ENCODE measurements at places on chromosomes 6 and 20.

DNA sequence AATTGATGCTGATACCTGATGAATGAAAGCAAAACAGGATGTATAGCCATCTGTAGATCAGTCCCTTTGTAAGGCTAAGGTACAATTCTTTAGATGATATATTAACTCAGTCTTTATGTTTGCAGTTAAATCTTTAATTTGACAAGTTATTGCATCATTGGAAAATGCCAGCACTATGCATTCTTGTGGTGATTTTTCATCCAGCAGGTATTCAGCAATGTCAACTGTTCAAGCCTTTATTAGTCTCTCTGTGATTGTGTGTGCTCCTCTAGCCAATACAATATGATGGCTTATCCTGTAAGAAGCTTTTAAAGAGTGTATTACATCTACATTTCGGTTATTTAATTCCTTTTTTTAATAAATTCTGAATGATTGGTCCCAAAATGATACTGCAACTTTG lies 34.3 kb downstream of the HLA-DMB start:
- DNase-seq: no peak

DNA sequence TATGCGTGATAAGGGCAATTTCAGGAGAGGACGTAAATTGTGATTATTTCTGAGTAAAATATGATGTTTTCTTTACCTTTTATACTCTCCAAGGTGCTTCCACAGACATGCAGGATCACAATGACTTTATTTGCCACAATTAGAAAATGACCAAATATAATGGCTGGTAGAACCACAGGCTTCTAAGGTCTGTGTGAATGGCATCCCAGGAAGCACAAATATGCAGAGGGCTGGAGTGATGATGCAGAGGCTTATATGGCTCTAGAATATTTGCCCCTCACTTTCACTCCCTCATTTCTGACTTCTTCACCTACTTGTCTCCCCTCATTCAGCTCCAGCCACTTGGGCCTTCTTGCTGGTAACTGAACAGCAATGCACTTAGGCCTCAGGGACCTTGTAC lies 502.1 kb upstream of the MAP3K7 start:
- no peak for DNase-seq

- peak; percentile 73 for DNase-seq
Observed at GRCh38 chr6:125950293-125950692, 6.3 kb upstream of the HINT3 start.

DNA sequence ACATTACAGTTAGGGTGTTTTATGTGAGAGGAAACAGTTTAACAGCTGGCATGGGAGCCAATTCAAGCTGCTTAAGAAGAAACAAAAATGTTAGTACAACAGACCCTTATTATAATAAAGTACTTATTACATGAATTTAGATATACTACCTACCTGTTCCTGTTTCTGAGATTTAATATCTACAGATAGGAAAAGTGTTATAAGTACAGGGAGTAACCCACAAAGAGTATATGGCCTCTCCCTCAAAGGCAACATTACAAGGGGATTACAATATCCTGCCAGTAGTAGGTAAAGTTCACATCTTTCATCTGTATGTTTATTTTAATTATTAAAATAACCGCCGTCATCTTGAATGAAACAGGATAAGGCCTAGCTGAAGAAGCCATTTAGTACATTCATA lies 1.8 kb upstream of the ME1 start:
- no peak for DNase-seq

- no peak for DNase-seq
Observed at GRCh38 chr6:81857812-81858211, 105.3 kb upstream of the TENT5A start.

DNA sequence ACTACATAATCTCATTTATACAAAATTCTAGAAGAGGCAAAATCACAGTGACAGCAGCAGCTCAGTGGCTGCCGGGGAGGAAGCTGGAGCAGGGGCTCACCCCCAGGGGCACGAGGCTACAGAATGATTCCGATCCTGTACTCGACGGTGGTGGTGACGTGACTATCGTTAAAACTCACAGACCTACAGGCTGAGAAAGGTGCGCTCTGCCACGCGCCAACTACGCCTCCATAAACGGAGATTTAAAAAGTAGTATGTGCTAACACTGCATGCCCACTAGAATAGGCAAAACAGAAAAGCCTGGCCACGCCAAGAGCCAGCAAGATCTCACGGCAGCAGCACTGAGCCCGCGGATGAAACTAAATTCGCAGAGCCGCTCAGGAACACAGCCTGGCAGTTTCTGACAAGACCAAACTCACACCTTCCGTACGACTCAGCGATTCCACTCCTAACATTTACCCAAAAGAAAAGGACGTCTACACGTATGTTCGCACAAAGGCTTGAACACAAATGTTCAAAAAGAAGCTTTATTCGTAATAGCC lies 25.2 kb downstream of the TAF4 start:
- no peak for DNase-seq

GRCh38 chr6:111122458-111123286 lies 35.4 kb downstream of the SLC16A10 start:
- DNase-seq: no peak

GRCh38 chr6:125481056-125481455 lies 179.3 kb upstream of the HDDC2 start:
- no peak for DNase-seq

DNA sequence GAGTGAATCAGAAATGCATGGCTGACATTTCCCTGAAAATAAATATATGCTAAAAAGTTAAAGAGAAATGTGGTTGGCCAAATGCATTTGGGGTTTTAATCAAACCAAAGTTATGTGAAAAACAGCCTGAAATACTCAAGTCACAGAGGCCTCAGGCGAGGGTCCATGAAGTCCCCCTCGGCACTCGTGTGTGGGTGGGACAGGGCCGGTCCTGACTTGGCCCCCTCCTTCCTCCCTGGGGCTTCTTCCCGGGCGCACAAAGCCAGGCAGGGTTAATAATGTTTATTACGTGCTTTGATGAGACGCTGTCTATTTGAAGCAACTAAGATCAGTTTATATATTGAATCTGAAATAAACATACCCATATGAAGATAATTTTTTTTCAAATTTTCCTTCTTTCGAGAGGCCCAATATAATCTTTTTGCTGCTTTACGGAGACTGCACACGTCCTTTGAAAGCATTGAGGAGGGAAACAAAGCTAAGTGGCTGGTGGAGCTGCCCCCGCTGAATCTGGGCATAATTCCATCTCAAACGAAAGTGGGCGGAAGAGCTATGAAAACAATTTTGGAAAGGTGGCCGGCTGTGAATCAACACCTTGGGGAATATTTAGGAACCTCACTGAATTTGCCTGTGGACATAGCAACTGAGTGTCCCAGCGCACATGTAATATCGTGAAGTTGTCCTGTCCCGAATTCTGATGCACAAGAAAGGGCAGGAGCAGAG lies 55.8 kb upstream of the SMOC2 start:
- no peak for DNase-seq

- no peak for DNase-seq
Observed at GRCh38 chr6:166046226-166046625, 121.4 kb downstream of the TBXT start.

DNA sequence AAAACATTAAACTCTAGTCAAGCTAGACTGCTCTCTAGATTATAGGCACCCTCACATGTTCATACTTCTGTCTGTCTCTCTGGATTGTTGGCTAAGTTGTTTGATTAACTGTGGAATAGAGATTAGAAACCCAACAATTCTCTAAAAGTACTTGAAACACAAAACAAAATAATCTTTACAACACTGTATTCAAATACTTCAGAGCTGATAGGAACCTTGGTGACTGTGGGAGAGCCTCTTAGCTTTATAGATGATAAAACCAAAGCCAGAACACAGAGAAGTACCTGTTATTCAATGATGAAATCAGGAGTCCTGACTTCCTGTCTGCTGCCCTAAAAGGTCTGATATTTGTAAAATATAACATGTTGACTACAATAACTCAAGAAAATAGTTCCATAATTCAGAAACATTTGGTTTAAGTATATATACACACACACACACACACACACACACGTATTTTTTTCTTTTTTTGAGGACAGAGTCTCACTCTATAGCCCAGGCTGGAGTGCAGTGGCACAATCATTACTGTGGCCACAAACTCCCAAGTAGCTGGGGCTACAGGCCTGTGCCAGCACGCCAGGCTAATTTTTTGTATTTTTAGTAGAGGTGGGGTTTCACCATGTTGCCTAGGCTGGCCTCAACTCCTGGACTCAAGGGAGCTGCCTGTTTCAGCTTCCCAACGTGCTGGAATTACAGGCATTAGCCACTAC lies 222.0 kb downstream of the FUT9 start:
- no peak for DNase-seq

DNA sequence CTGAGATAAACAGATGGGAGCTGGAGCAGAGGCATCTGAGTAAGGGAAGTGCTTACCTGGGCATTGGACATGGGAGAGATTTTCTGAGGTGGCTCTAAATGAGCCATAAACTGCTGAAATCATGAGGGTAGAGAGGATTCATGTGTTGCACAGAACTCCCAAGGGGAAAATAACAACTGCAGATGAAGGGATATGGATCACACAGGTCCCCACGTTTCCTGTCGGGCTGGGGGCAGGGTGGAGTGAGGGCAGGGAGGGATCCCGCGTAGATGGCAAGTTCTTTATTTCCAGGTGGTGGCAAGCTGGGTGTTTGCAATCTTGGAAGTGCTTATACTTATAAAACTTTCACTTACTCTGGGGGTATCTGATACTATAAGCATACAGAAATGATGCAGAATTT lies 422.6 kb upstream of the FLRT3 start:
- no peak for DNase-seq

DNA sequence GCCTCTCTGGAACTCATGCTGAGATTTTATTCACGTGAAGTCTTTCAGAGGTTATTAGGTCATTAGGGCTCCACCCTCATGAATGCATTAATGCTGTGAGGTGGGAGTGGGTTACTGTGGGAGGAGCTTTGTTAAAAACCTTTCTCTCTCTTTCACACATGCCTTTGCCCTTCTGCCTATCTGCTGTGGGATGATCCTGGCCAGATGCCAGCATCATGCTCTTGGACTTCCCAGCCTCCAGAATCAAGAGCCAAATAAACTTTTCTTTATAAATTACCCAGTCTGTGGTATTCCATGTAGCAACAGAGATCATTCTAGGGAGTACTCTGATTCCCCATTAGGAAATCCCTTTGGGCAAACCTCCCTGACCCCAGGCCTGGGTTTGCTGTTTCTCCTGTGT lies 129.9 kb upstream of the AGPAT4 start:
- no peak for DNase-seq

DNA sequence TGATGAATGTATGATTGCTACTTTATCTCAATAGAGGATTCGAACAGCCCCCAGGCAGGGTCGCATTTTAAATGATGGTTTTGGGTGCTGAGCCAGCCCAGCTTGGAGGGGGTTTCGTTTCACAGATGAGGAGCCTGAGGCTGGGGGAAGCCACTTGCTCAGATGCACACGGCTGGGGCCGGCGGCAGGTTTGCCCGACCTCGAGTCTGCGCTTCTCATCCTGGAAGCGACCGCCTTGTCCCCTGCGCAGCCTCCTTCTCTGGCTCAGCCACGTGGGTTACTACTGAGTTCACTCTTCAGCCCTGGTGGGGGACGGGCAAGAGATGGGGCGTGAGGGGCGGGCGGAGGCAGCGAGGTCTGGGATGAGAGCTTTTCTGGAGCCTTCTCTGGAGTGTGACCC lies 25.3 kb downstream of the NTSR1 start:
- no peak for DNase-seq

GRCh38 chr20:46690219-46691106 lies 1.2 kb upstream of the TP53RK start:
- no peak for DNase-seq

- no peak for DNase-seq
Observed at GRCh38 chr6:49995278-49995677, 25.9 kb upstream of the DEFB113 start.

DNA sequence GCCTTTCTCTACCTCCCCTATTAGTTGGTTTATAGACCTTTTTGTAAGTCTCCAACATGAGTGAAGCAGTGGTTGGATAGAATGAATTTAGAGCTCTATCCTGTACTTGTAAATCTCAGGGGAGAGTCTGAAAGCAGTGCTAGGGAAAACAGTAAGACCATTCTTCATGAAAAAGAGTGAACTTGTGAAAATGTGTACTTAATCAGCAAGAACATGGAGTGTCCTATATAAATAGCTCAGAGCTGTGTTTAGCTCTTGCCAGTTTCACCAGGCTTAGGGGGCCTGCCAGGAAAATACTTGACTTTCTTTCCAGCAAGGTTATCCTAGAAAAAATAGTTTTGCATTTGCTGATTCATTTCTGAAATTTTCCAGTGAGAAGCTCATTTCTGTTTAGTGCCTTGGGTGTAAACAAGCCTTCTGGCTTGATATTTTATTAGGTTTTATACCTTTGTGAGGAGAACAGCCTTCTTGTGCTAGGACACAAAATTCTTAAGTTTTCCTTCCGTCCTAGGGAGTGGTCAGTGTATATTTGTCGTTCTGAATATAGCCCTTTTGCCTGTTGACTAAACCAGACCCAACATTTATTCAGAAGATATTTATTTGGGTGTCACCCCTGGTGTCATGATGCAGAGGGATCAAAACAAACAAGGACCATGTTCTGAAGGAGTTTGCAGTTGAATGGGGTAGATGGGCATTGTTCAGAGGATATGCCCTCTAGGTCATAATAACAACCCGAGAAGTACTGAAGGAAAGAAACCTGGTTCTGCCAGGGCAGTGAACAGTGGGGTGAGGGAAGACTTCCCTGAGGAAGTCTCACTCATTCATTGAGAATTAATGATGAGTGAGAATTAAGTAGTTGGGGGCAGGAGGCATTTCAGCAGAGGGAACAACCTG lies 7.6 kb downstream of the ARFGEF2 start:
- no peak for DNase-seq

- no peak for DNase-seq
Observed at GRCh38 chr6:2865694-2866151, 24.1 kb upstream of the SERPINB1 start.

- DNase-seq: no peak
Observed at GRCh38 chr6:753486-753885, 60.5 kb upstream of the EXOC2 start.

DNA sequence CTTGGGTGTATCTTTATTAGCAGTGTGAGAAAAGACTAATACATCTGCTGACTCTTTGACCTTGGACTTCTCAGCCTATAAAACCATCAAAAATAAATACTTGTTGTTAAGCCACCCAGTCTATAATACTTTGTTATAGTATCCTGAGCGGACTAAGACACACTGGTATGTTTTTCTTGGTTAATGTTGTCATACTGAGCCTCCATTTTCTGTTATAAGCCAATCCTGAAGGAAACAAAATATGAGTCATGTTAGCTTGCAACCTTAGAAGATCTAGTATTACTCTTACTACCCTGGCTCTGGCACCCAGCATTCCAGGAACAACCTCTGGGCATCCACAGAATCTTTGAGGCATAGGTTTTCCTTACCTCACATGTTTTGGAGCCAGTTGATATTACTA lies 307.2 kb downstream of the FRK start:
- DNase-seq: no peak

GRCh38 chr20:52410731-52411234 lies 219.2 kb upstream of the ZFP64 start:
- DNase-seq: no peak

DNA sequence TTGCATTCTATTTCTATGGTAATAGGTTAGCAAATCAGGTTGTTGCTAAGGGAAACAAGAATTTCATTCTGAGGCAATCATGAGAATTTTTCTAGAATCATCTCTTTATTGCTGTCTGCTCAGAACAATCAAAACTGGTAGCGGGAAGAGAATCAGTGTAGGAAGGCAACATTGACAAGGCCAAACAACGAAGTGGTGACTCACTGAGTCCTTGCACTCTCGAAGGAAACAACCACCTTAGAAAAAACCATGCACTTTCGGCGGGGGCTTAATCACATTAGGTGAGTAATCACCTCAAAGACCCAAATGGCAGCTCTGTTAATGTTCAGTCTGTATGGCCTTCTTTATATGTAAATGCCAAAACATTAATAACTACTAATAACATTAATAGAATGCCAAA lies 78.8 kb upstream of the MAP7 start:
- DNase-seq: no peak

GRCh38 chr6:16823718-16824352 lies 62.6 kb upstream of the ATXN1 start:
- DNase-seq: no peak

Measured in epithelial cell of prostate (primary cell).